Activated naive CD4-positive, alpha-beta T cell treated with anti-CD3 and anti-CD28 coated beads for 36 hours (primary cell): ENCODE measurements at places on chromosomes 6 and 20. TPM values are rescaled to one million over a fixed set of nuclear protein-coding genes. Genes with fewer than 3 reads are reported as not detected.
A peak's percentile ranks its signal among the peaks of the same experiment; 100 is the strongest.

The LINC00237 gene
- not detected for total RNA-seq

The GLP1R gene
- 0.07 TPM for total RNA-seq

- H3K27ac ChIP-seq, result no peak overlapping the region
- DNase-seq, result no peak
- no peaks in the 10 kb centered on the region for H3K36me3 ChIP-seq
- H3K27me3 ChIP-seq, result peaks cover 22% of the 10 kb centered on the region
These were observed 6.5 kb upstream of the RBBP8NL start for GRCh38 chr20:62433658-62434497.

The BMP7 gene
- total RNA-seq, result not detected

DNA sequence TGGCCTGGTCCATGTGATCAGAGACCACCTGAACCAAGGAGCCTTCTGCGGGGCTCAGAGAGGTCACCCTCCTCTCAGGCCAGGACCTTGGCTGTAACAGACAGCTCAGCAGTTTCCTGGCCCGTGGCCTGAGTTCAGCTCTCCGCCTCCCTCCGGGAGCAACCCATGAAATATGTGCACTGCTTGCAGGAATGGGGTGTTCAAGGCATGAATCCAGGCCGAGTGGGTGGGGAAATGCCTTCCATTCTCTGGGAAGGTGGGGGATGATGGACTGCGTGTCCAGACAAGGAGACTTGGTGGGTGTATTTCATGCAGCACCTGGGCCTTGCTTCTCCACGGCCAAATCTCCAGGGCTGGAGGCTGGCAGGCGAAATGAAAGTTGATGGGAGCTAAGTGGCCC, 46.0 kb downstream of the SIRPA start:
- DNase-seq, result no peak
- no peaks in the 10 kb centered on the region for H3K36me3 ChIP-seq
- peaks cover 19% of the 10 kb centered on the region for H3K27me3 ChIP-seq

GRCh38 chr6:144753023-144753705, 468.0 kb downstream of the UTRN start:
- no peak for DNase-seq
- peaks cover 2% of the 10 kb centered on the region for H3K36me3 ChIP-seq
- H3K4me1 ChIP-seq, result no peaks in the 10 kb centered on the region
- no peaks in the 10 kb centered on the region for H3K27me3 ChIP-seq
- H3K27ac ChIP-seq, result no peak overlapping the region

- peaks cover 6% of the 10 kb centered on the region for H3K4me1 ChIP-seq
- DNase-seq, result no peak
- peak overlapping the region; percentile 96 for H3K4me3 ChIP-seq
- H3K36me3 ChIP-seq, result peaks cover 13% of the 10 kb centered on the region
- H3K27ac ChIP-seq, result no peak overlapping the region
These were observed 26.4 kb downstream of the TRIM27 start for GRCh38 chr6:28897369-28897745.

The HLA-DPA1 gene
- 15.3 TPM for total RNA-seq

The GTF3C6 gene
- 84.7 TPM for total RNA-seq

DNA sequence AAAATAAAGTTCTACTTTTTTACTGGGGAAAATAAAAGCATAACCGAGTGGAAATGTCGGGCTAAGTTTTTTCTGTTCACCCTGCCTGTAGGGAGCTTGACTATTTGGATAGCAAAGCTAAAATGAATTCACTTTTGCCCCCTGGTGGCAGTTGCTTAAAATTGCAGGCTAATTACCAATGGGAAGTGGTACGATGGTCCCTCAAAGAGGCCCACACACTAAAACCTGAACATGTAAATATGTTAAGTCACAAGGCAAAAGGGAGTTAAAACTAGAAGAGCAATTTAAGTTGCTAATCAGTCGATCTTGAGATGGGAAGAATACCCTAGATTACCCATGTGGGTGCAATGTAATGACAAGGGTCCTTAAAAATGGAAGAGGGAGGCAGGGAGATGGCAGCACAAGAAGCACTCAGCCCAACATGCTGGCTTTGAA, 916 bp upstream of the SUN5 start:
- H3K4me3 ChIP-seq, result no peak overlapping the region
- peaks cover 24% of the 10 kb centered on the region for H3K4me1 ChIP-seq
- H3K27ac ChIP-seq, result no peak overlapping the region
- H3K36me3 ChIP-seq, result no peaks in the 10 kb centered on the region
- DNase-seq, result peak; percentile 60

DNA sequence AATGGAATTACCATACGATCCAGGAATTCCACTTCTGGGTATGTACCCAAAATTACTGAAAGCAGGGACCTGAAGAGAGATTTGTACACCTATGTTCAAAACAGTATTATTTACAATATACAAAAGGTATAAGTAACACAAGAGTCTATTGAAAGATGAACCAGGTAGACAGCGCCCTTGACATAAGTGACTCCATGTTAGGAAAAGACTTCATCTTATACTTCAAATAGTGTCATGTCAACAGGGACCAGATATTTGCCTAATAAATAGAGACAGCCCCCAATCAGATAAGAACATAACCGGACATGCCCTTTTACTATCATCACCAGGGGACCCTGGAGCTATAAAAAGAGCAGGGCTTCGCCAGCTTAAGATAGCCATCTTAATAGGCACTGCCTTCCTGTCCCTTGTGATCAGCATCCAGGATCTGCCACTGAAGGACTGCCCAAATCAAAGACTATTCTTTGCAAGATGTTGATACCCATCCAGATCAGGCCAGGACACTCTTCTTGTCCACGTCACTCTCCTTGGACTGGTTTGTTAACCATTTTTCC, 309.0 kb upstream of the SULF2 start:
- H3K27me3 ChIP-seq, result peaks cover 6% of the 10 kb centered on the region
- no peaks in the 10 kb centered on the region for H3K4me1 ChIP-seq
- no peak overlapping the region for H3K27ac ChIP-seq
- no peak for DNase-seq

- DNase-seq, result no peak
- no peak overlapping the region for H3K4me3 ChIP-seq
- peaks cover 12% of the 10 kb centered on the region for H3K4me1 ChIP-seq
- no peaks in the 10 kb centered on the region for H3K27me3 ChIP-seq
- no peaks in the 10 kb centered on the region for H3K36me3 ChIP-seq
- H3K27ac ChIP-seq, result no peak overlapping the region
These were observed 194.4 kb downstream of the TMEM200A start for GRCh38 chr6:130560231-130560630.

- no peaks in the 10 kb centered on the region for H3K27me3 ChIP-seq
- peak; percentile 60 for DNase-seq
- no peak overlapping the region for H3K4me3 ChIP-seq
These were observed 43.3 kb downstream of the GTF2H5 start for GRCh38 chr6:158211273-158212055.

The SLC26A8 gene
- total RNA-seq, result not detected

The OR12D2 gene
- not detected for total RNA-seq

DNA sequence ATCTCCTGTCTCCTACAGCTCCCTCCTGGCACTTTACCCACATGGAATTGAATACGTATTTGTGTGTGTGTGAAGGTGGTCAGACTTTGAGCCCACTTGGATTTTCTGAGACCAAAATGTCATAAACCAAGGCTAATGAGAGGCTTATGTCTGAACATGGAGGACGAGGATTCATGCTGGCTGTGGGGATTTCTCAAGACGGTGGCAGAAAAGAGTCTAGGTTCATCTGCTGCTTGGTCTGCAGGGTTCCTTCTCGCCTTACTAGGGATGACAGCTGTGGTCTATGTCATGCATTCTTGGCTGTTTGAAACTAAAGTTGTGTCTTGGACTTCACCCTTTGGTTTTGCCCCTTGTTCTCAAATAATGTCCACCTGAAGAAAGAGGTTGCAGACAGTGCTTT, 58.6 kb downstream of the FAM120B start:
- no peak overlapping the region for H3K4me3 ChIP-seq
- no peak overlapping the region for H3K27ac ChIP-seq
- DNase-seq, result no peak
- peaks cover 18% of the 10 kb centered on the region for H3K36me3 ChIP-seq
- no peaks in the 10 kb centered on the region for H3K27me3 ChIP-seq

- H3K27ac ChIP-seq, result no peak overlapping the region
- no peak for DNase-seq
- H3K4me3 ChIP-seq, result no peak overlapping the region
- H3K36me3 ChIP-seq, result no peaks in the 10 kb centered on the region
These were observed 232.4 kb upstream of the FOXQ1 start for GRCh38 chr6:1079525-1079924.
